Stimulated activated CD4-positive, alpha-beta T cell treated with anti-CD3 and anti-CD28 coated beads, Interleukin-1b, Interleukin-23, amount 100 ng/mL, for 1 hour (primary cell): ENCODE measurements at places on chromosomes 16 and 17.

- DNase-seq = no peak
These were observed 7.8 kb downstream of the CA4 start for GRCh38 chr17:60157487-60158040.

- no peak for DNase-seq
These were observed 7.6 kb upstream of the CD300A start for GRCh38 chr17:74458835-74459234.

DNA sequence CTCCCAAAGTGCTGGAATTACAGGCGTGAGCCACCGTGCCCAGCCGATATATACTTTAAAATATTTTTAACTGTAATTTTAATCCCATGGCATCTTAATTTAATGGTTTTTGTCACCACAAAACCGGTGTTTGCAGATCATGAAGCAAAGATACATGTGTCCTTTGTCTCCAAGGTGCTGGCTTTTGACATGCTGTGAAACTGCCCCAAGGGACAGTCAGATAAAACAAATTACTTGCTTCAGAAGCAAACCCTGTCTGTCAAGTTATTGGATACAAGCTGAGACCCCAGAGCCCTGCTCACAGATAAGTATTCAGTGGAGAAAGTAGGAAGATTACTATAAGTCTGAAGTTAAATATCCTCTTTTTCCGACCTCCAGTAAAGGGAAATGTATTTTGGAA, 39.8 kb downstream of the ARL4D start:
- no peak for DNase-seq

DNA sequence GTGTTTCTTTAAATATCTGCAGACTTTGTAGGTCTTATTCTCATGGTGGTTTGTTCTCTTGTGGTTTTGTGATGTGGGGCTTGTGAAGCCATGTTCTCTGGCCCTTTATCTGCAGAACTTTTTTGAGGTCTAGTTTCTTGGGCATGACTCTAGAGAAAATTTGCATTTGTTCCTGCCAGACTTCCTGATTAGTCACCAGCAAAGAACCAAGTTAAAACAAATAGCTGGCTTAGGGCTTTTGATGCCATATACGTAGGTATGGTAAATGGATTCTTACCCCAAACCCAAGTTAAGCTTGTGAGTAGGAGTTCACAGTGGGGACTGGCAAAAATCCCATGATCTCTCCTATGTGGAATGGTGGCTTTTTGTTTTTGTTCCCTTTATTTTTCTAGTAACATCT, 68.7 kb upstream of the IRX3 start:
- no peak for DNase-seq

DNA sequence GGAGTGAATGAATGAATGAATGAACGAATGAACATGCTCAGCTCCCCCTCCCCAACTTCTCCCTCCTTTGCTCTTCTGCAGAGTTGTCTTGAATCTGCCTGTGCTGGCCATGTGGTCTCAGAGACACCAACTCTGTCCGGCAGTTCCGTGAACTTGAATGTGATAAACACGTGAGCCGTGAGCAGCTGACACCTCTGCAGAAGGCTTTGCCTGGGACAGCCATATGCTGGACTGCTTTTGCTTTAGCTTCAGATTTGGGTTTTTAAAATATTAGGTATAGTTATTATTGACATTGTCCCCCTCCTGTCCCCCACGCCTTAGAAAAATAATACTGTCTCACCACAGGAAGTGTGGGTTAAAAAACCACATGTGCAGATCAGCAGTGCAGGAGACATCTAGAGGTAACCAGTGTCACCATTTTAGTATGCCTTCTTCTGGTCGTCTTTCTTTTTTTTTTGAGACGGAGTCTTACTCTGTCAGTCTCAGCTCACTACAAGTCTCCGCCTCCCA, 83.8 kb downstream of the ABCC1 start:
- no peak for DNase-seq

DNA sequence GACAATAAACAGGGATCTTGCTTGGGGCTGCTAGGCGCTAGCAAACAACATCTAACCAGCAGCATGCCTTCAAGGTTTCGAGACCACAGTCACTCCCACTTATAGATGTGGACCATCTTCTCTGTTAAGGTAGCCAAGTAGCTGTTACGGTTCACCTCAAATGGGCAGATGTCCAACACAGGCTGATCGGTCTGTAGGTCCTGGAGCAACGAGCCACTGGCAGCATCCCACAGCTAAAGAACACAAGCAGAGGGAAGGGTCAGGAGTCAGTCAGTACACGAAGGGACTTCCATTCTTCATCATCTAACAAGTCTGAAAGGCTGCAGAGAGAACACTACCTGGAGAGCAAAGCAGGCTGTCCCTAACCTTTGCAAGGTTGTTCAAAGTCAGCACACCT, 16.9 kb upstream of the GLG1 start:
- DNase-seq = no peak
